ENCODE measurements at places on chromosomes 4 and X.

DNA sequence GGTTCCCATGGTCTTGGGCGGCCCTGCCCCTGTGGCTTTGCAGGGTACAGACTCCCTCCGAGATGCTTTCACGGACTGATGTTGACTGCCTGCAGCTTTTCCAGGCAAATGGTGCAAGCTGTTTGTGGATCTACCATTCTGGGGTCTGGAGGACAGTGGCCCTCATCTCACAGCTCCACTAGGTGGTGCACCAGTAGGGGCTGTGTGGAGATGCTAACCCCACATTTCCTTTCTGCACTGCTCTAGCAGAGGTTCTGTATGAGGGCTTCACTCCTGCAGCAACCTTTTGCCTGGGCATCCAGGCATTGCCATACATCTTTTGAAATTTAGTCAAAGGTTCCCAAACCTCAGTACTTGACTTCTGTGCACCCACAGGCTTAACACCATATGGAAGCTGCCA is 176.1 kb downstream of the DCAF12L1 start:
- DNase-seq: no peak

DNA sequence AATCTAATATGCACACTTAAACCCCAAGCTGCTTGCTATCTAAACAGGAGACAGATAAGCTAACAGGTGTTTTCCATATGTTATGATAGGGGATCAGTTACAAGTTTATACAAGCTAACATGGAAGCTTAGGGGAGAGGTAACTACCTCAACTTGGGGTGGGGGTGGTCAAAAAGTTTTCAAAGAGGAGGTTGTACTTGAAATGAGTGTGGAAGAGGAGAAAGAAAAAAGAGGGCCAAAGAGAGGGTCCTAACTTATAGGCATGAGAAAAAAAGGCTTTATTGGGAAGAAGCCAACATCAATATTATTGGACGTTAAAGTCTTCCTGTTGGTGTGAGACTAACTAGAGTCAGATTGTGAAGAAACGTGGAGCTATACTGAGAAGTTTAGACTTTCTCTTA is 205.9 kb downstream of the NDST4 start:
- no peak for DNase-seq

- DNase-seq: no peak
Observed at GRCh38 chr4:113584407-113585150, 177.0 kb downstream of the CAMK2D start.

- DNase-seq: no peak
Observed at GRCh38 chr4:105998171-105999063, 103.1 kb downstream of the NPNT start.

GRCh38 chr4:37928426-37929416 is 31.5 kb upstream of the PTTG2 start:
- no peak for DNase-seq

GRCh38 chr4:140719686-140720085 is 36.5 kb downstream of the TBC1D9 start:
- no peak for DNase-seq

DNA sequence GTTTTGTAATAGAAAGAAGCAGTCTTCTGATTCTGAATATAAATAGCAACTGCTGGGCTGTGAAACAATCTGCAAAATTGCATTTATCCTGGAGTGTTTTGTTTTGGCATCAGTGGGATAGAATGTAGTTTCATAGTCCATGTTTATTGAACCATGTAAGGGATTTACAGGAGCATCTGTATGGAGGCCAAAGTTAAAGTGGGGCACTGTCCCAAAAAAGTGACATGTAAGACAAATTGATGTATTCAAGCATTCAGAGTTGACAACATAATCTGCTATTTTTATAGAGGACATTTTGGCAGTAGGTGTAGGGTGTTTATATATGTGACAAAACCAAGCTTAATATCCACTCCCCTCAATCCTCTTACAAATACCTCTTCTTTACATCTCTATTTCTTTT is 200.5 kb upstream of the ANK2 start:
- no peak for DNase-seq

GRCh38 chr4:1576961-1577821 is 106.9 kb downstream of the FAM53A start:
- no peak for DNase-seq

- DNase-seq: no peak
Observed at GRCh38 chr4:23388699-23389395, 501.0 kb downstream of the PPARGC1A start.

- no peak for DNase-seq
Observed at GRCh38 chr4:40331101-40331745, 3.9 kb upstream of the CHRNA9 start.

DNA sequence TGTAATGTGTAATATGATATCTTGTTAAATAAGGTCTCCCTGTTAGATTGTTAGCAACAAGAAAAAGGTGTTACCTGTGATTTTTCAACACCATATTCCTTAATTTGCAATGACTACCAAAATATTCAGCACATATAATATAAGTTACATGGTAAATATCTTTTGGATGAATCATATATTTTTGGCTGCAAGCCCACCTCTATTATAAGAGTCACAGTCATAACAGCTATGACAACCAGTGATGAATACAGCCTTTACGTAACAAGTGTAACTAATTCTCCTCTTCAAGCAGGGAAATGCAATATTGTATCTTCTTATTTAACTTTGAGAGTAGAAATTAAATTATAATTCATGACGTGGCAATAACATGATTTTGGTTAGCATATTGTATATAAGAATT is 187.0 kb downstream of the NLGN4X start:
- no peak for DNase-seq
